ENCODE measurements at places on chromosomes 5 and 9.

DNA sequence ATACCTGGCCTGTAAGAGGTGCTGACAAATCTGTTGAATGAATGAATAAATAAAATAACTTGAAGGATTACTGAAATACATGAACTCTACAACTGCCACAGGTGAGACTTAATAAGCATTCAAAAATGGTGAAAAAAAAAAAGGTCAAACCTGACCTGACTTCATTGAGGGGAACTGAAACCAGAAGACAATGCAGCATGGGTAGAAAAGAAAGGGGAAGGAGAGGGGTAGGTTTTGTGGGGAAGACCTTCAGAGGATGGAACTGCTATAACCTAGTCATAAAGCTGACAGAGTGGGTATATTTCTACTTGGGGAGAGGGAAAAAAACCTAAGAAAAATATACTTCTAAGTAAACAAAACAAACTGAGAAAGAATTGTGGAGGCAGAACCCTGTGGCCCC is 56.6 kb downstream of the RASEF start:
- DNase-seq, result no peak

DNA sequence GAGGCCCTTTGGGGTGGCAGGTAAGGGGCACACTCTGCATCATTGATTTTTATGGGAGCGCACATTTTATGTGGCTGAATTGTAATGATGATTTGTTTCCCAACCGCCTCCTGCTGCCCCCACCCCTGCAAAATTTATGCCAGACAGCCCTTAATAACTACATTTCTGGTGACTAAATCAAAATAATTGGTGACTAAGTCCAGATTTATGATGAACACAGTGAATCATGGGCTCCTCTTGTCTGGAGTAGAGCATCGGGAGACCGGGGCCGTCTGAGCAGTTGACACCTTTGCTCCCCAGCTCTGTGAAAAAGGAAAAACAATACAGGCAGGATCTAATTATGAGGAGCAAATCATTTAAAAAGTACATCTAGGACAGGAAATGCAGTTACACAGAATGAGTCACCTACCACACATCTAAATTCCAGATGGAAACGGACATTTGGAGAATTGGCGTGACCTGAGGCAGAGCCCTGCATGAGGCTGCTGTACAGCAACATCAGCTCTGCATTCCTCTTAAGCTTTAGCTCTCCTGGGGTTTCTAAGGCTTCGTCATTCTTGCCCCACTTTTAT is 58.9 kb downstream of the DOCK2 start:
- DNase-seq, result peak; percentile 53

- DNase-seq, result no peak
Observed at GRCh38 chr5:149410071-149410470, 31.0 kb upstream of the IL17B start.

DNA sequence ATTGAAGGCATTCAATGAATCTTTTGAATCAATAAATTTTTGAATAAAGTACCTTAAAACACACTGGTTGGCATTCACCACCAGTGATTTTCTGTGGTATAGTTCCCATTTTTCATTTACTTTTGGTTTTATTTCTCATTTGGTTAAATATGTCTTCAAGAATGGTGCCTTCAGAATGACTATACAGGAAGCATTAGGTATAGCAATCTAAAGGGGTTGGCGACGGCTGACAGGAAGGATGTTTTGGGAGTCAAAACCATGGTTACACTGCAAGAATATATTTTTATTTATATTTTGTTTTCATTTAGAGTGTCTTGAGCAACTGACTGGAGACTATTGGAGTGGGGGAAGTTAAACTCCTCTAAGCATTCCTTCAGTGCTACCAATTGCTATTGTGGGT is 235.7 kb downstream of the HTR1A start:
- no peak for DNase-seq

DNA sequence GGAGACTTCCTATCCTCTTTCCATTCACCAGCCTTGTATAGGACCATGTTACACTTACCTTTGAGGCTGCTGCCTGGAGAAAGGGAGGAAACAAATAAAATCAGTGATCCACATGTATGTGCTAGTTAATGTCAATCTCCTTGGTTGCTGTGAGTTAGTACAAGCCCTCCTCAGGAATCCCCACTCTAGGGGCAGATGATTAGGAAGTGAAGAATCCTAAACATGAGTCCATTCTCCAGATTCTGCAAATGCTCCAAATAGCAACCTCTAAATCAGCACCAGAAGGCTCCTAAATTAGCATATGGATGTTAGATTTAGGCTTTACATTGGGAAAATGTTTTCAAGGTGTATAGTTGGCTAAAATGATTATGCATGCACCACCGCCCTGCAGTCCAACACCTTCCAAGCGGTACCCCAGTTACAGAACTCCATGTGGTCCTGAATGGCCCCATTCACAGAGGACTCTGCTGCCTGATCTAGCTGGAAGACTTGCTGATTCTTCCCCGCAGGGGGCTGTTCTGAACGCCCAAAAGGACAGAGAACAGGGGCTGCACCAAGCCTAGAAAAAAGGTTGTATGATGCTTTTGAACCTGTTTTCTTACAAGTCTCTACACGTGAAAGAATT is 123.2 kb downstream of the TLE1 start:
- DNase-seq, result no peak

DNA sequence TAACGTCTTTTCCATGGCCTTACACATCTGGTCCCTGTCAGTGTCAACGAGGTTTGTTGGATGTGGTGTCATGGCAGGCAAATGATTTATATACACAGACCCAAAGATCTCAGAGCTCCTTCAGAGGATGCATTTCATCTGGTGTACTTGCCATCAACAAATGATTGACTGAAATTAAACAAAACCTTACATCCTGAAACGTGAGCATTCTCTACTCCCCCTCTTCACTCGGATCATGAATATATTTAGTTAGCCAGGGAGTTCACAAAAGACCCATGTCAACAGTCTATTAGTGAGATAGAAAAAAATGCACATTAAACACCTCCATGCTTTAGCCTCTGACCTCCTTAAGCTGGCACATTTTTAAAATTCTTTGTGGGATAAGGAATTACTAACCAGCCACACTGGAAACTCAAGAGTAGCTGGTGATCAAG is 215.6 kb downstream of the EFNA5 start:
- no peak for DNase-seq

GRCh38 chr9:91489361-91489899 is 65.8 kb upstream of the NFIL3 start:
- no peak for DNase-seq

GRCh38 chr5:122311961-122312590 is at the start of gene SNCAIP:
Gene SNCAIP, plus strand, starts transcription at chr5:122312237. Its CDS starts 78,898 bp downstream, at chr5:122391135.
- DNase-seq, result no peak

DNA sequence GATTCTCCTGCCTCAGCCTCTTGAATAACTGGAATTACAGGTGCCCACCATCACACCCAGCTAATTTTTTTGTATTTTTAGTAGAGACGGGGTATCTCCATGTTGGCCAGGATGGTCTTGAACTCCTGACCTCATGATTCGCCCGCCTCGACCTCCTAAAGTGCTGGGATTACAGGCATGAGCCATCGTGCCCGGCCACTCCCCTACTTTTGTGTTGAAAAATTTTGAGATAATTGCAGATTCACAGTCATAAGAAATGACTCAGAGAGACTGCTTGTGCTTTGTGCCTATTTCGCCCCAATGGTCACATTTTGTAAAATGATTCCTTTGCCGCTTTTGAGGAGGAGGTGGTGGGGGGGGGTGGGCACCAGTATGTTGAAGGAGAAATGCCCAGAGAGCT is 48.1 kb upstream of the SH3PXD2B start:
- DNase-seq, result no peak

GRCh38 chr5:115246361-115246991 is 16.2 kb downstream of the PGGT1B start:
- DNase-seq, result no peak

DNA sequence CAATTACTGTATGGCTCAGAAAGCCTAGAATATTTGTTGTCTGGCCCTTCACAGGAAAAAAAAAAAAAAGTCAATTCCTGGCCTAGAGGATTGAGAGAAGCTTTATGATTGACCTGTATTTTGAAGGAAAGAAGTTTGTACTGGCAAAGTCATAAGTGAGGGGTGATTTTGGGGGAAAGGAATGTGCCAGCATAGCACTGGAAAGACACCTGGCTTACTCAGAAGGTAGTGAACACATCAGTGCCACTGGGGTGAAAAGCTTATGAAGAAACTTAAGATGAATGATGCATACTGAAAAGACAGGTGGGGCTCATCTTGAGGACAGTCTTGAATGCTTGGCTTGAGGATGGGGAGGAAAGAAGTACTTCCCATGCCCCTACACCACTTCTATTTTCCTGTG is 127.9 kb upstream of the RASA1 start:
- no peak for DNase-seq

- DNase-seq, result no peak
Observed at GRCh38 chr9:87588339-87588738, 90.7 kb downstream of the DAPK1 start.

GRCh38 chr5:122924719-122925395 is 79.4 kb downstream of the SNX24 start:
- DNase-seq, result no peak

- no peak for DNase-seq
Observed at GRCh38 chr5:63125862-63126261, 547.2 kb downstream of the LRRC70 start.

GRCh38 chr5:174327896-174328295 is 282.4 kb downstream of the NSG2 start:
- DNase-seq, result no peak

GRCh38 chr9:70641631-70642030 is 227.2 kb upstream of the KLF9 start:
- DNase-seq, result no peak

DNA sequence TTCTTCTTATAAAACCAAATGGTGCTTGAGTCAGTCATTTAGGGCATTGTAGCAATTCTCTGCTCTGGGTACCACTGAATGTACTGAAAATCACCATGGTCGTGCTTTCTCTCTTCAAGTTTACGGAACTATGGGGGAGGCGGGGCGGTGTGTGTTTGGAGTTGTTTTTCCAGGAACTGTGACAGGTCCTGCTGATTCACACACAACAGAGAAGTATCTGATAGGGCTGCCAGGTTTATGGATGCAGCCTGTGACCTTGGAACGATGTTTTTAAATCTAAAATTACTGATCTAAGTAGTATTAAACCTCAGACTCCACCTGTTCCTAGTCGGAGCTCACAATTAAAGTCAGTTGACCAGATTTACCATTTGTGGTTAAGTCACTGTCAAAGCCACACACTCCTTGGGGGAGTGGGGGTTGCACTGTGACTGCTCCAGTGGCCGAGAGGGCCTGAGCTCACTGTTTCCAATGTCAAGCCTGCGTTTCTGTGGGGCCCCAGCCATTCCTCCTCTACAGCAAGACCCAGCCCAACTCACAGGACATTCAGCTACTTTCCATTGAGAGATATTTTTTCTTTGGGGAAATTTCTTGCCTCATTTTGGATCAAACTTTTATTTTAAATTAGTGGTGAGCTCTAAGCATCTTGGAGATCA is 44.4 kb downstream of the GADD45G start:
- no peak for DNase-seq

GRCh38 chr9:37920471-37921167 is 16.7 kb upstream of the SLC25A51 start:
- DNase-seq, result peak; percentile 42

DNA sequence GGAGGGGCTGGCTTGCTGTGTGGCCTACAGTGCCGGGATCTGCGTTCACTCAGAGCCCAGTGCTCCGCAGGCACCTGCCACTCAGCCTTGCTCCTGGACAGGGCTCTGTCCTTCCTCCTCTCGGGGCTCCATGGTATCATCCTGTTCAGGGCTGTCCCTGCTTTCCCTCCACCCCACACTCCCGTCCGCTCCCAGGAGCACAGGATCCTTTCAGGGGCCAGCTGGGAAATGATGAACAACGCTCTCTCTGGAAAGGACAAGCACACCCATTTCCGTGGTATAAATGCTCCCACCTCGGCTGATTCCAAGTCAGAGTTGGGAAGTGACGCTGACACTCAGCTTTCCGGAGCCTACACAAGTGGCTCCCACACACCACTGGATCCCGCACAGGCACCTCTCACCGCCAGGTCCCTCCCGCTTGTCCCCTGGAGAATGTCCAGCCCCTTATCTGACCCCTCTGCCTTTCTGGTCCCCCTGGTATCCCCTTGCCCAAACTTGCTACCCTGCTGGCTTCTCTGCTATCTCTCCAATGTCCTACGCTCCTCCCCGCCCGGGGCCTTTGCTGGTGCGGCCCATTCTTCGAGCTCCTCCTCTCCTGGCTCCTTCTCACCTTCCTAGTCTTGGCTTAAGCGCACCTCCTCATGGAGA is 21.3 kb downstream of the HMCN2 start:
- no peak for DNase-seq

GRCh38 chr5:179451828-179452196 is 98.5 kb upstream of the RUFY1 start:
- no peak for DNase-seq

GRCh38 chr5:117455236-117456233 is 880.9 kb upstream of the SEMA6A start:
- no peak for DNase-seq

GRCh38 chr9:131856105-131856504 is 116.2 kb upstream of the RAPGEF1 start:
- DNase-seq, result peak; percentile 64

DNA sequence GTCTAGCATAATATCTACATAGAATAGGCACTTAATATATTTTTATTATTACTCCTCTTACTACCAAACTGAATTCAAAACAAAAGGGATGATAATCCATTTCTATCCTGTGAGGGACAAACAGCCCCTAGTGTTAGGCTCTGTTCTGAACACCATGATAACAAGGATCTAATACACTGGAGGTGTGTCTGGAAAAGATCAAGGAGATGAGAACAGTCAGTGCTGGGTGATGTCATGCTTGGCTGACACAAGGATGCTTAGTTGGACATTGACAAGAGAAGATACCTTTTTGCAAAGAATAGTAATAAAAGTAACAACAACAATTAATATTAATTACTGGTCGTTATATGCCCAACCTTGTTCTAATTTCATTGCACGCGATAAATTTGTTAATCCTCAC is 458.7 kb downstream of the EBF1 start:
- DNase-seq, result no peak

DNA sequence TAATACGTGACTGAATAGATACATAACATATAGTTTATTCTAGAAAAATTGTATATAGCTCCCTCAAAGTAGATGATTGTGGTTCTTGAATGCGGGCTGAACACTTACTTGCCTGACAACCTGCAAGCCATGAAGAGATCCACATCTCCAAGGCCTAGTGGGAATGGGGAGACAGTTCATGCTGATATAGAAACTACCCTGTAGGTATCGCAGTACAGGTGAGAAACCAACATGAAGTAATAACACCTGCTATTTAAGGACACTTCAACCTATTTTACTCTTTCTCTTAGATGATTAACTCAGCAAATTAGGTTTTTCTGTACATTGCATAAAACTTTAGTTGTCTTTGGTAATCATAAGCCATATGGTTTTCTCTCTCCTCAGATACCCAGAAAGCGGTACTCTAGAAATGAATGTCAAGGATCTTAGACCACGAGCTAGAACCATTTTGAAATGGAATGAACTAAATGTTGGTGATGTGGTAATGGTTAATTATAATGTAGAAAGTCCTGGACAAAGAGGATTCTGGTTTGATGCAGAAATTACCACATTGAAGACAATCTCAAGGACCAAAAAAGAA is 47.3 kb downstream of the UHRF2 start:
- no peak for DNase-seq

DNA sequence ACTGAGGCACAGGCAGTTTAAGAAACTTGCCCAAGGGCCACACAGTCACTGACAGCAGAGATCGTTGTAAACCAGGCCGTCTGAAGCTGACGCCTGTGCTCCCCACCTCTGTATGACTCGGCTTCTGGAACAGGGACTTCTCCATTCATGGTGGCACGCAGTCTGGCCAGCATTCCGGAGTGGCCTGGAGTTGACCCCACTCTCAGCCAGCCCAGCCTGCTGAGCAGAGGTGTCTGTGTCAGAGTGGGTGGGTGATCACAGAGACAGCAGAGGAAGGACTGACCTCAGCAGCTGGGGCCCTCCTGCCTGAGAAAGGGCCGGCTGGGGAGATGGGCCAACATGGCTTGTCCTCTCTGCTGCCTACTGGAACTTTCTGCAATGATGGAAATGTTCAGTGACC is 12.6 kb downstream of the LRSAM1 start:
- no peak for DNase-seq
